Ovary (tissue), 10 donors: ENCODE measurements at places on chromosomes 5 and 9.

DNA sequence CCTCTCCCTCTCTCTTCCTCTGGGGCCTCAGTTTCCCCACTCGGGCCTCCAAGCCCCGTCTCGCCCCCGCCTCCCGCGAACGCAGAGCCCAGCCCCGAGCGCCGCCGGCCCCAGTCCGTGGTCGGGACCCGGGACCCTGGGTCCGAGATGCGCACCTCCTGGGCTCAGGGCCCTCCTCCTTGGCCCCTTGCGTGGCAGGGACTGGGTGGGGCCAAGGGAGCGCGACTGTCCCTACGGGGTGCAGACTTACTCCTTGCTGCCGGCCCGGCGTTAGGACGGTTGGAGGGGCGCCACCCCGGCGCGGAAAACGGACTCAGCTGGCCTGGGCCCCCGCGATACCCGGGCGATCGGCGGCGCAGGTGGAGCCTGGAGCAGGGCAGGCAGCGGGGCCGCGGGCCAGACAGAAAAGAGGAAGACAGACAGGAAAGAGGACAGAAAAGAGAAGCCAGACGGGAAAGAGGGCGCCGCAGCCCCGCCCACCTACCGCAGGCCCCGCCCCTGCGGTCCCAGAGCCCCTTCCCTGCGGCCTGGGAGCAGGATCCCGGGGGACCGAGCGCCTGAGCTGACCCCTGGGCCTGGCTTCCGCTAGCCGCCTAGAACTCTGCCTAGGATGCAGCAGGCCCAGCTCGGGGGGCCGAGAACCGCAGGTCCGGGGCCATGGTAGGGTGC is at the start of gene GBGT1:
Gene GBGT1 (minus strand): TSS at position 411 of the 669 bp plus-strand sequence. CDS start 1,502 bp downstream, outside the sequence.
- peak; percentile 76 for DNase-seq

- DNase-seq: no peak
Observed at GRCh38 chr5:125199968-125200865, 453.8 kb upstream of the ZNF608 start.

DNA sequence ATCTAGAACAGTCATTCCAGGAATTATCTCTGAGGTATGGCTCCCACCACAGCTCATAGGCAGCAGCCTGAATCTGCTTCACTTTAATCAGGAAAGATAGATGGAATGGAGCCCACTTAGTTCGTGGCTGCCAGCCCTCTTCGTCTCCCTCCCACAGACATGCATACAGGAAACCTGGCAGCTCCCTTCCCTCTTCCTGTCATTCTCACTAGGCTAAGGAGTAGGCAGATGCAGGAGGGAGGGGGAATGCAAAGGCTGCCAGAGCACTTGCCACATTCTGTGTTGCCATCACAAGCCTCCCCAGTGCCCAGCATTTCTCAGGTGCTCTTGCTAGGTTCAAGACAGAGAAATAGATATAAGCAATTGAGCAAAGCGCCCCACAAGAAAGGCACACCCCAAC is 378.9 kb downstream of the ELAVL2 start:
- no peak for DNase-seq

- no peak for DNase-seq
Observed at GRCh38 chr5:32679218-32679617, 31.9 kb upstream of the NPR3 start.

GRCh38 chr9:69499407-69499806 is 172.8 kb downstream of the APBA1 start:
- DNase-seq: no peak

GRCh38 chr5:160835376-160835775 is 16.6 kb downstream of the ATP10B start:
- no peak for DNase-seq

DNA sequence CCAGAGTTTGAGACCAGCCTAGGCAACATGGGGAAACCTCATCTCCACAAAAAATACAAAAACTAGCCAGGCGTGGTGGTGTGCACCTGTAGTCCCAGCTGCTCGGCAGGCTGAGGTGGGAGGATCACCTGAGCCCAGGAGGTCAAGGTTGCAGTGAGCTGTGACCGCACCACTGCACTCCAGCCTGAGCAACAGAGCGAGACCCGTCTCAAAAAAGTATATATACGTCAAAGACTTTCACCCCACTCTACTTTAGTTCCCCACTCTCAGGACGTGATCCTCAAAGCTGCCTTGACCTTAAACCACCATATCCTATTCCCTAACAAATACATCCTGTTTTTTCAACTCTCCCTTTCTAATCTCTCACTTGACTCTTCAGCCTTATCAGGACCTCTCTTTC is 41.0 kb downstream of the PCDHGC5 start:
- DNase-seq: no peak

DNA sequence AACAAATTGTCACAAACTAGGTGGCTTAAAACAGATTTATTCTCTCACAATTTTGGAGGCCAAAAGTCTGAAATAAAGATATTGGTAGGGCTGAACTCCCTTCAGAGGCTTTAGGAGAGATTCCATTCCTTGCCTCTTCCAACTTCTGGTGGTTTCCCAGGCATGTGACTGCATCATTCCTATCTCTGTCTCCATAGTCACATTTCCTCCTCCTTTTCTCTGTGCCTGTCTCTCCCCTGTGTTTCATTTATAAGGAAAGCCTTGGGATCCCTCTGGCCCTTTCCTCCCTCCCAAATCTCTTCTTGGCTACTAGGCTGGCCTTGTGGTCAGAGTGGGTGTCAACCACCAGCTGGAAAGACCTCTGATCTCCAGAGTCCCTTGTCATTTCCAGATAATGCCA is 78.2 kb downstream of the SNX18 start:
- DNase-seq: no peak

DNA sequence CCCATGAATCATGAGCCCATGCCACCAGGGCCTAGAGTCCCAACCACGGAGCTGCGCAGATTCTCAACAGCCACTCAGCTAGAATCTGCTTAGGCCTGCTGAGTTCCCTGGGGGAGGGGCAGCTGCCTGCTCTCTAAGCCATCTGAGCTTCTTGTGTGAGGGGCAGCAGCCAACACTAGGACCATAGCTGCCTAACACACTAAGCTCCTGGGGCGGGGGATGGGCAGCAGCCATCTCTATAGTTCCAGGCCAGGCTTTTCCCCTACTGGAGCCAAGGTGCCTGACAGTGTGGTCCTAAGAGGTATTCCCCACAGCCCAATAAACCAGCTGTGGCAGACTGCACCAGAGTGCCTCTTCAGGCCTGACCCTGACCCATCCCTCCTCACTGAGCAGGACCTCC is 255.9 kb upstream of the ACO1 start:
- no peak for DNase-seq

DNA sequence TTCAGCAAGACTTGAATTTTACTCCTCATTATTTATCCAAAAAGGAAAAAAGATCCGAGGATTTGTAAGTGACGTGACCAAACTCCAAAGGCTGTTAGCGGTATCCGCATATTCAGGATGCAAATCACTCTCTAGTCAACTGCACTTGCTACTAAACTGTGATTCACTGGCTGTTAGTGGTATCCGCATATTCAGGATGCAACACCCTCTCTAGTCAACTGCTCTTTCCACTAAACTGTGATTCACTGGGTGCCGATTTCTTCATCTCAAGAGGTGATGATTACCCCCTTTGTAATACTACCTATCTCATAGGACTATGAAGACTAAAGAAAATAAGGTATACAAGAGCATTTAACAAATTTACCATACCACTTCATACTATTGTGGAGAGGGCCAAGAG is 5.7 kb downstream of the MAPKAP1 start:
- no peak for DNase-seq

- no peak for DNase-seq
Observed at GRCh38 chr9:109133533-109133932, 13.8 kb upstream of the TMEM245 start.

GRCh38 chr5:51468196-51468595 is 84.9 kb downstream of the ISL1 start:
- DNase-seq: no peak

- DNase-seq: no peak
Observed at GRCh38 chr5:168530621-168531150, 1.6 kb downstream of the FBLL1 start.

DNA sequence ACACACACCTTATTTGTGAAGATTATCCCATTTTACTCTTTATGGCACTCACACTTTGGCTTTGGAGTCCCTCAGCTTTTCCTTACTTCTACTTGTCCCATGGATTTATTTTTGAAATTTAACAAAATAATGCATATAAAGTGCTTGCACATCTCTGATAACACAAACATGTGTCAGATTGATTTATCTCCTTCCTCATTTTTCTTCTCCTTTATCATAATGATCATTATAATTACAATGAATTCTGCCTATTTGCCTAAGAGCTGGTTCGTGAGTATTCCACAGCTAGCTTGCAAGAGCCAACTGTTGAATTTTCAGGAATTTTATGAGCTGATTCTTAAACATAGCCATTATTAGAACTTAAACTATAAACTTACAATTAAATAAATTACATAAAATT is 347.7 kb downstream of the CHSY3 start:
- DNase-seq: no peak

GRCh38 chr9:127785023-127785932 is 556 bp upstream of the CDK9 start:
- peak; percentile 93 for DNase-seq

DNA sequence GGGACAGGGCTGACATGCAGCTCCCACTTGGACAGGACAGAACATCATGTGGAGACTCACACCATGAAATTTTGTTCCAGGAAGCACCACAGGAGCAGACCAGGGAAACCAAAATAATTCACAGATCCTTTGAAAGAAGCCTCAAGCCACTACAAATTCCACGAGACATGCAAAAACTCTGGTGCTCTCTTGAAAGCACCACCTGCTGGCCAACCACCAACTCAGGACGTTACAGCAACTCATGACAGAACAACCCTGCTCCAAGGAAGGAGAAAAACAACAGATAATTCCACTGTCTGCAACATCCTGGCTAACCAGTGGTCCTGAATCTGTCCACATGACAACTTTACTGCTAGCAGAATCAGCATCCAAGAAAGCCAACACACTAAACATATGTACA is 516.0 kb downstream of the SPATA31D1 start:
- DNase-seq: no peak

DNA sequence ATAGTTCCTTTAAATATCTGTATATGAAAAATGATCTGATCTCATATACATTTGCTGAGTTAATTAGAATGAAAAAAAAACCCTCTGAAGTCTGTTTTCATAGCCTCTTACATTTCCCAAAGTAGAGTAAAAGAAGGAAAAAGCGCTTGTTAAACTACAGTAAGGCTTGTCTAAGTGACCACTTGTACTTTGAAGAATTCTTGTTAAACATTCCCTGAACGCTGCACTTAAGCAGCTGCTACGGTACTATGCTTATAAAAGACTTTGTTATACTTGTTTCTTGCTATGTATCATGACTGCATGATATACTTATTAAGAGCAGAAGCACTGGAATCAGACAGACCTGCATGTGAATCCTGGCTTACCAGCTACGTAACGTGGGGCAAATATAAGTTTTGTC is 81.7 kb upstream of the MTAP start:
- DNase-seq: no peak

DNA sequence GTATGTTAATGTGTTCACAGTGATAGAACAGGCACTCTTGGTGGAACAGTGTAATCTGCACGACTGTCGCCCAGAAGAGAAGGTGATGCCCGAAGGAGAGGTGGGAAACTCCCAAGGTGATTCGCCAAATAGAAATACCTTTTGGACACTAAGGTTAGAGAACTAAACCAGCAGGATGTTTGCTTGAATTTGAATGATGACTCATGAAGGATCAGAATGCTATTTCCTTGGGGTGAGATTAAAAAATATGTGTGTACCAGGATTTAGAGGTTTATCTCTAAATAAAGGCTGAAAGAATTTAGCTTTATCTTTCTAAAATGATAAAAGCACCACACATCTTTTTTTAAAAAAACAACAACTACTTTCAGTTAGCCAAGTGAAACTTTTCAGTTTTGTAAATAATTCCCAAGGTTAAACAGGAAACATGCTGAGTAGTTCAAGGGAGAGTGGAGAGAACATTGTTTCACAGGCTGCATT is 297.4 kb upstream of the TAS2R1 start:
- DNase-seq: no peak

- no peak for DNase-seq
Observed at GRCh38 chr9:15253197-15253596, 53.8 kb downstream of the TTC39B start.

- no peak for DNase-seq
Observed at GRCh38 chr9:14627513-14627912, 65.7 kb downstream of the ZDHHC21 start.

- no peak for DNase-seq
Observed at GRCh38 chr5:165757791-165758190, 2252.4 kb downstream of the MAT2B start.

DNA sequence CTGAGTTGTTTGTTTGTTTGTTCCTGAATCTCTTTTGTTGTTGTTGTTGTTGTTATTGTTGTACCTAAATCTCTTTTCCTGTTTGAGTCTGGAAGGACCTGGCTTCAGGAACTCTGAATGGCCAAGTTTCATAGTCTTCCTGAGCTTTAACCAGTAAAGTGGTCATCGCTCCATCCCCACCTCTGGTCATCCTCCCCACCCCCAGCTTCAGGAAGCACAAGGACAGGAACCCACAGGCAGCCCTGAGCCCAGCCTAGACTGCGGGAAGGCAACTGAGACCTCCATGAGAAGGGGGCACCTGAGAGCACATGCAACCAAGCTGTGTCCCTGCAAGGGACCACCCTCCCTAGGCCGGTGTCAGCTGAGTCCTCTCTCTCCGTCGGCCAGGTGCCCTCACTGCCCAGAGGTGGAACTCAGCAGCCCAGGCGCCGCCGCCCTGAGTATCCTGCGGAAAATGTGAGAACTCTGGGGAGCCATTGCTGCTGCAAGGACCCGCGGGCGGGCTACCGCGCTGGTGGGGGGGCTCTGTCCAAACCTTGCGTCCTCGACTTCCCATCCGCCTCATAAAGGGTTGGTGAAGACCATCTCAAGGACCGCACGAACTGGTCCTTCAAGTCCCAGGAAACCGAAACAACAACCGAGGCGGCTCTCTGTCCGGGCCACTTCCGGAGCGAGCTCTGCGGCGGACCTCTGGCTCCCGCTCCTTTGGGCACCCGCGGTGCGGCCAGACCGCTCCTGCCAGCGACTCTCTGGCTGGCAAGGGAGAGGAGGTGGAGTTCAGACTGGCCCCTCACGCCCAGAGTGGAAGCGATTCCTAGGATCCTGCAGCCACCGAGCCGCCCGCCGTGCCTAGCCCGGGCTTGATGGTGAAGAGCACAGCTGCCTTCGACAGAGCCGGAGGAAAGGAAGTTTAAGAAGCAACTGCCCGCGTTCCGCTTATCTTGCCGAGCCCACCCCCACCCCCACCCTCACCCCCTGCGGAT is 4.2 kb downstream of the BARX1 start:
- DNase-seq: no peak

GRCh38 chr9:108854094-108854493 is 1.7 kb downstream of the ACTL7B start:
- no peak for DNase-seq

- no peak for DNase-seq
Observed at GRCh38 chr5:14319102-14319501, 176.0 kb downstream of the TRIO start.
